SJCRH30 (cell line): ENCODE measurements at places on chromosomes 12 and 14. TPM values are rescaled to one million over a fixed set of nuclear protein-coding genes. Genes with fewer than 3 reads are reported as not detected.
A peak's percentile ranks its signal among the peaks of the same experiment; 100 is the strongest.

Gene APPL2
- total RNA-seq: 16.1 and 17.3 TPM in 2 replicates

Gene PTPRR
- 0.49 and 0.94 TPM in 2 replicates for total RNA-seq

Gene TOGARAM1
- total RNA-seq: 18.6 and 21.9 TPM in 2 replicates

Gene MRPL51
- 200 and 208 TPM in 2 replicates for total RNA-seq

Gene CCDC88C
- total RNA-seq: 8.9 TPM in 2 replicates

Gene MSI1
- total RNA-seq: 4.8 and 5.4 TPM in 2 replicates

Gene ATG2B
- 12.7 and 14.1 TPM in 2 replicates for total RNA-seq

- H3K4me3 ChIP-seq: no peak overlapping the region
- H3K27me3 ChIP-seq: no peaks in the 10 kb centered on the region
- no peak for DNase-seq
- H3K4me1 ChIP-seq: peaks cover 13% of the 10 kb centered on the region
- H3K36me3 ChIP-seq: peaks cover 11% of the 10 kb centered on the region
Observed at GRCh38 chr14:104250175-104250574, 111.8 kb downstream of the KIF26A start.

GRCh38 chr14:54475187-54475899 lies 13.4 kb downstream of the GMFB start:
- no peaks in the 10 kb centered on the region for H3K27me3 ChIP-seq
- peaks cover 22% of the 10 kb centered on the region for H3K36me3 ChIP-seq
- no peak overlapping the region for H3K27ac ChIP-seq
- H3K4me3 ChIP-seq: no peak overlapping the region

DNA sequence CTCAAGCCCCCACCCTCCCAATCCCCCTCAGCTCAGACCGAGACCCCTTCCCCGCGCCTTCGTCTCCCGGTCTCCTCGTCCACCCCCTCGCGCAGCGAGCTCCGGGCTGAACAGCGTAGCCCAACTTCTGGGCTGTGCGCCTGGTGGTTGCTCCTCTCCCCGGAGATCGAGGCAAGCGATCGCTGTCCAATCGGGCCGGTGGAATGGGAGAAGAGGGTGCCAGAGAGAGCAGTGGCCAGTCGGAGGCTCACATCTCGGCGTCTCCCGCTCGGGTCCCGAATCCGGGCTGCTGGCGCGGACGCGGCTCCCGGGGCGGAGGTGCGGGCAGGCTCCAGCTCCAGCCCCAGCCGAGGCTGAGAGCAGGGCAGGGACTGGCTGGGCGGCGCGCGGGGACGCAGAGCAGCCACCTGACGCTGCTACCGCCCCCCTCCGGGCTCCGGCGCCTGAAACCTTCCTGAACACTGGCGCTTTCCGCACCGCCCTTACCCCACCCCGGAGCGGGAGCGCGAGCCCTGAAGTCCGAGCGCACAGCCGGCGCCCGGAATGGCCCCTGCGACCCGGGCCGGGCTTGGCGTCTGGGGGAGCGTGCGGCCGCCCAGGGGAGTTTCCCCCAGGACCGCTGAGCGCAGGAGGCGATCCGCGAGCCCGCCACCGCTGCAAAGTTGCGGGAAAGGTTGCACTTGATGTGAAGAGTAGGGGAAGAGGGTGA lies 508 bp upstream of the KCNH5 start:
- no peaks in the 10 kb centered on the region for H3K36me3 ChIP-seq
- H3K27me3 ChIP-seq: no peaks in the 10 kb centered on the region
- H3K27ac ChIP-seq: no peak overlapping the region
- H3K4me1 ChIP-seq: no peaks in the 10 kb centered on the region
- no peak overlapping the region for H3K4me3 ChIP-seq

GRCh38 chr12:7806863-7807487 lies 17.8 kb downstream of the NANOG start:
- no peak overlapping the region for H3K4me3 ChIP-seq
- H3K4me1 ChIP-seq: no peaks in the 10 kb centered on the region
- no peaks in the 10 kb centered on the region for H3K36me3 ChIP-seq
- H3K27ac ChIP-seq: no peak overlapping the region
- DNase-seq: peak; percentile 41

DNA sequence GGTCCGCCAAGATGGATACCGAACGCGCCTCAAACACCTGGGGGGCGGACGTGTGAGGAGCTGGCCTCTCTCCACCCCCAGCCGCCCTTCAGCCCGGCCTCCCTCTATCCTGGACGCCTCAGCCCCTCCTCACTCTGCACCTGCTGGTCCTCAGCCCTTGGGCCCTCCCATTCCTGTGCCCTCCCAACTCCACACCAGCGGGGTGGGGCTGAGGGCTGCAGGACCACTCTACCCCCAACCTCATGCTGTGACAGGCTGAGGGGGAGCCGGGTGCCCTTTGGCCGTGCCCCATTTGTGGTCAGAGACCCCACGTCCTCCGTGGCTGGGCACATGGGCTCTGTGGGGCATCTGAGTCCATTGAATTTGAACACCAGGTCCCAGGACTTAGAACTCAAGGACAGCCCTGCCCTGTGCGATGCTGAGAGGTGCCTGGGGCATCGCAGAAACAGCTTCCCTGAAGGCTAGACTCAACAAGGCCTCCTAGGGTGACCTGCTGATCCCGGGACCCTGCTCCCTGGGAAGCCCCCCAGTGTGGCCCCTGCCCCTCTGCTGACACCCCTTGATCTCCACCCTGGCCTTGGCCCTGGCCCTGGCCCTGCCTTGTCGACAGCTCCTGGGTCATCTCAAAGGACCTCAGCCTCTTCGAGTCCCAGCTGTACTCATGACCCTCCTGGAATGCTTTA lies 82.0 kb upstream of the SFSWAP start:
- peaks cover 15% of the 10 kb centered on the region for H3K4me1 ChIP-seq
- H3K4me3 ChIP-seq: no peak overlapping the region
- H3K27me3 ChIP-seq: no peaks in the 10 kb centered on the region
- no peaks in the 10 kb centered on the region for H3K36me3 ChIP-seq
- no peak overlapping the region for H3K27ac ChIP-seq

DNA sequence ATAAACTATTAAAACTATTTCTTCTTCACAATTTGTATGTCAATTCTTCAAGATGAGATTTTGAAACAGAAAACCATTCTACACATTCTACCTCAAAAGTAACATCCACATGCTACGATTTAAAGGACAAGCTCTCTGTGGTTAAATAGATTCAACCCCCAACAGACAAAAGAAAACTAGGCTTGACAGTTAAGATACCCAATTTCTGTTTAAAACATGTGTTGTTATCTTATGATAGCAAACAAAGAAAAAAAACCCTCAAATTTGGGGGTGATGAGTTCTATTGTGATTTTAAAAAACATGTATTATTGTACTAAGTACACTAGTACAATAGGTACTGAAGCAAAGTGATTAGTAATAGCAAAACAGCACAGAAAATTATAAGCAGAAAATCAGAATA lies 33.8 kb downstream of the ATF7 start:
- H3K36me3 ChIP-seq: no peaks in the 10 kb centered on the region
- no peak for DNase-seq
- H3K4me1 ChIP-seq: peaks cover 5% of the 10 kb centered on the region
- H3K4me3 ChIP-seq: no peak overlapping the region

DNA sequence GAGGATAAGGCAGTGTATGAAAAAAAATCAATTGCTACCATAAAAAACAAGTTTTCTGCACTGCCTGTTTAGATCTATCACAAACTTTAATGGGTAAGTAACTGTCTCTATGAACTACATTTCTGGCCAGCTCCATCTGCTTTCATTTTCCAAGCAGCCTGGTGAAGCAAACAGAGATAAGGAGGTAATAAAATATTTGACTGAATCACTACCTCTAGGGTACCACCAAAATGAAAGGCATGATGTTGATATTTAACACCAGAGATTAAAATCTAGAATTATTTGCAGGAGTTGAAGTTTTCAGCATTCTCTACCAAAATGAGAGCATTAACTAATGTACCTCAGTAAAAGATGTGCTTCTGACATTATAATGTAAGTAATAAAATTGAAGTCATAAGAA lies 863.5 kb upstream of the MGAT4C start:
- no peaks in the 10 kb centered on the region for H3K36me3 ChIP-seq
- no peaks in the 10 kb centered on the region; the same call in 1 of the 2 replicates for H3K4me1 ChIP-seq
- H3K4me3 ChIP-seq: no peak overlapping the region
- H3K27ac ChIP-seq: no peak overlapping the region
- H3K27me3 ChIP-seq: no peaks in the 10 kb centered on the region

DNA sequence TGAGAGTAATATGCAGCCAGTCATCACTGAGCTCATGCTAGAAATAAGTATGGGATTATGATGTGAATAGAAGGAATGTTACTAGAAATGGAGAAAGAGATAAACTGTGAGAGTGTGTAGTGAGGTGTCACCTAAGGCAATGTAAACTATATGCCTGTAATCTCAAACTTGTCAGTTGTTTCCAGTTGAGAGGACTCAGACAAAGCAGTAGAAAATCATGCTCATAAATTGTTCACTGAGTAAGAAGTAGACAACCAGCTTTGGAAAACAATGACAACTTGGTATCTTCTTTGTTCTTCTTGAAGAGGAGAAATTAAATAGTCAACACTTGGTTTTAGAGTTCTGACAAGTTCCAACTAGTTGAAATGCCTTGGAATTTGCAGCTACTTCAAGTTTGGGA lies 148.5 kb upstream of the OR4E1 start:
- H3K4me3 ChIP-seq: no peak overlapping the region
- no peaks in the 10 kb centered on the region for H3K27me3 ChIP-seq
- H3K27ac ChIP-seq: no peak overlapping the region

- peak within 1 kb of the TSS; percentile 56 for H3K4me3 ChIP-seq
- peaks cover 3% of the 10 kb centered on the region; the same call in 1 of the 2 replicates for H3K4me1 ChIP-seq
- H3K27ac ChIP-seq: peak within 1 kb of the TSS; percentile 24; the same call in 1 of the 2 replicates
Observed at GRCh38 chr12:85036234-85036707, at the start of the genes LRRIQ1 and TSPAN19. TSS of gene LRRIQ1 (plus strand) at chr12:85036351. CDS start at chr12:85038177, 1,826 bp downstream. TSS of gene TSPAN19 (minus strand) at chr12:85036277. CDS start at chr12:85029946, 6,331 bp downstream.

GRCh38 chr12:114399664-114400211 lies 6.2 kb downstream of the TBX5 start:
- no peak overlapping the region for H3K27ac ChIP-seq
- H3K4me3 ChIP-seq: no peak overlapping the region
- no peaks in the 10 kb centered on the region for H3K36me3 ChIP-seq
- no peak for DNase-seq
- H3K27me3 ChIP-seq: peaks cover 28% of the 10 kb centered on the region

- no peaks in the 10 kb centered on the region for H3K27me3 ChIP-seq
- H3K4me1 ChIP-seq: no peaks in the 10 kb centered on the region
- H3K27ac ChIP-seq: no peak overlapping the region
- no peak for DNase-seq
Observed at GRCh38 chr14:71317385-71318096, 410.3 kb downstream of the PCNX1 start.

GRCh38 chr12:53726341-53726740 lies 911 bp downstream of the CALCOCO1 start:
- peak overlapping the region; percentile 69 for H3K4me3 ChIP-seq
- DNase-seq: no peak
- H3K27ac ChIP-seq: no peak overlapping the region
- no peaks in the 10 kb centered on the region for H3K27me3 ChIP-seq

DNA sequence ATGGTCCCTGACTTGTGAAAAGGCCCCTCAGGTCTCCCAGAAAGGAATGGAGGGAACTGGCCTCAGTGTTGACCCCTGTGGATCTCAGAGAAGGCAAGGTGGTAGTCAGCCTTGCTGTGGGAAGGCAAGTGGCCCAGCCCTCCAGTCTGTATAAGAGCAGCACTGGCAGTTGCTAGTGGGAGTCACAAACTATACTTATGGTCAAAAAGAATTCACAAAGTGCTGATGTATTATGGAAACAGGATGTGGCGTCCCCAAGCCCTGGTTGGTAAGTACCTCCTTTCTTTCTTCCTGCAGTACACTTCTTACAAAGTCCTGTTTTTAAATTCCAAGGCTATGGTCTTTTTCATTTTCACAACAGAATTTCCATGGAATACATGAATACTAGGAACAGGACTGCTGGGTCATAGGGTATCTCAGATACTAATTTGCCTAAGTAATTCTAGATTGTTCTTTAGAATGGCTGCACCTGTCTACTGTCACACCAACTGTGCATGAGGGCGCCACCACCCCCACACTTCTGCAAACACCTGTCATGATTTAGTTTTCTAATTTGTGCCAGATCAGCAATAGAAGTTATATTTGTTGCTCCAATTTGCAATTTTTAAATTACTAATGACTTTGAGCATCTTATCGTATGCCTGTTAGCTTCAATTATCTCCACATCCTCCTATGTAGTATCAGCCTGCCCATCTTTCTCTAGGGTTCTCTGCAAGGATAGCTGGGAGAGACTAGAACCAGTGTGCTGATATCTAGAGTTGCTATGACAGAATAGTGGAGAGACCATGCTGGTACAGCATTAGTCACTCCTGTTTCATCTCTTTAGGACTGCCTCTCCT lies 40.7 kb upstream of the TMEM263 start:
- no peak overlapping the region for H3K4me3 ChIP-seq
- no peak overlapping the region for H3K27ac ChIP-seq
- no peaks in the 10 kb centered on the region for H3K27me3 ChIP-seq
- no peaks in the 10 kb centered on the region for H3K36me3 ChIP-seq
- DNase-seq: no peak
